ENCODE measurements at places on chromosomes 2 and 18.
A peak's percentile ranks its signal among the peaks of the same experiment; 100 is the strongest.

- no peak for DNase-seq
Observed at GRCh38 chr2:183927406-183928325, 670.7 kb upstream of the ZNF804A start.

GRCh38 chr18:55489034-55489986 is 98.7 kb downstream of the TCF4 start:
- DNase-seq: no peak

DNA sequence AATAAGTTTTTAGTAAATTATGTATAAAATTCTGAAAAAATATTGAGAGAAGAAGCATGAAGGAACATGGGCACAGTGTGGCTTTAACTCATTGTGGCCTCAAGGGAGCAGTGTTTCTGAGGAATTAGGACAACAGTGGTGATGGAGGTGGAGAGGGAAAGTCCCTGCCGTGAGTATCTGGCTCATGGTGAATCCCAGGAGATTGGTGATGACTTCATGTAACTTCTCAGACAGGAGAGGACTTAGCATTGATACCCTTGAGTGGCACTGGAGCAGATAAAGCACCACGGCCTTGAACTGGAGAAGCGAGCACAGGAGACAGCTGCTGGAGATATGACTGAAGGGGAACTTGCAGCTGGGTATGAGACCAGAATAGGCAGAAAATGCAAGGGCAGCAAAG is 35.0 kb upstream of the LRP1B start:
- DNase-seq: peak; percentile 58

- DNase-seq: no peak
Observed at GRCh38 chr2:196080526-196080925, 11.9 kb upstream of the DNAH7 start.

GRCh38 chr2:217064234-217065011 is 204.6 kb upstream of the TNP1 start:
- DNase-seq: no peak

GRCh38 chr2:52445686-52446085 is 1321.9 kb upstream of the CHAC2 start:
- no peak for DNase-seq

DNA sequence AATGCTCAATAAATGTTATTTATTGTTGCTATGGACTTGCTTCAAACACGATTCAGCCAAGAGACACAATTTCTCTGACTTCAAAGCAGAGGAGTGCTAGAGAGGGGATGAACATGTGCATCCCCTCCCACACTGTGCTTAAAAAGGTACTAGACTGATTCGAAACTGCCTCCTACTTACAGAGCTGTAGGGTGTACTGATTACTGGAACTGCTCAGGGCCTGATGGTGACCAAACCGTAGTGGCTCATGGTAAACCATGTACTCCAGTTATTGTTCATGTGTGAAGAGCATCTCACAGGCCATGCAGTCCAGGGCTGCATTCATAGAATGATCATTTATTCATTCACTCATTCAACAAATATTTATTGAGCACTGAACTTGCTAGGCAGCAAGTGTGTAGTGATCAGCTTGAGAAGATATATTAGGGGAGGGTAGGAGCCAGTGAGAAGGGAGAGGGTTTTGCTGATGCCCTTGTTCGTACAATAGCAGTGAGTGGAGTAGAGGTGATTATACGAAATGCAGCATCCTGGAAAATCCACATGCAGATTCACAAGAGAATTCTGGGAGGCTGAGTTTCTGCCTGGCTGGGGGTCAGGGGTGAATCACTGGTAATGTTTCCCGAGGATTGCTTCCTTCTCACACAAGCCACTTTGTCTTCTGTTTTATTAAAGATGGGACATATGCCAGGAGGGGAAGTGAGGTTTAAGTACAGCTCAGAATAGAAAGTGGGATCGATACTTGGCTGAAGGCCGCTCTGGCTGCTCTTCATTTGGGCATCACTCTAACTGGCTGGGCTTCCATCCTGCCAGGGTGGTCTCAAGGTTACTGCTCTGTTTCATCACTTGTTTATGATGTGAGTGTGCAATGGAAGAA is 245.4 kb downstream of the RAD51AP2 start:
- no peak for DNase-seq

- no peak for DNase-seq
Observed at GRCh38 chr2:6493266-6493665, 372.4 kb downstream of the CMPK2 start.

DNA sequence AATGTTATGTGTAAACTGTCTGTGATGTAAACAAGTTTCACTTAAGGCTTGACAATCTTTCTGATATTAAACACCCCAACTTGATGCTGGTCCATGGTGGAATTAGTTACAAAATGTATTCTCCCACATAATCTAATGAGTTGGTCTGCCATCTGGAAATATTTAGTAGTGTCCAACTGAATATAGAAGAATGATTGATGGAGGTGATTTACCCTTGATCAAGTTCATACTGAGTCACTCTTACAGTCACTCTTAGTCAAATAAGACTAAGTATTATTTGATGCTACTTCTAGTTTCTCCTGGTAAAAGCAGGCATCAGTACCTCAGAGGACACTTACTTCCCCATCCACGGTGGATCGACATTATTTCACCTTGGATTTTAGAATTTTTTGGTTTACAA is 198.1 kb downstream of the SATB2 start:
- no peak for DNase-seq

- DNase-seq: peak; percentile 14
Observed at GRCh38 chr18:59631583-59632181, 65.5 kb downstream of the CCBE1 start.

- no peak for DNase-seq
Observed at GRCh38 chr2:24878341-24878740, 41.7 kb downstream of the ADCY3 start.
